A673 (cell line): ENCODE measurements at places on chromosomes 11 and 22.

DNA sequence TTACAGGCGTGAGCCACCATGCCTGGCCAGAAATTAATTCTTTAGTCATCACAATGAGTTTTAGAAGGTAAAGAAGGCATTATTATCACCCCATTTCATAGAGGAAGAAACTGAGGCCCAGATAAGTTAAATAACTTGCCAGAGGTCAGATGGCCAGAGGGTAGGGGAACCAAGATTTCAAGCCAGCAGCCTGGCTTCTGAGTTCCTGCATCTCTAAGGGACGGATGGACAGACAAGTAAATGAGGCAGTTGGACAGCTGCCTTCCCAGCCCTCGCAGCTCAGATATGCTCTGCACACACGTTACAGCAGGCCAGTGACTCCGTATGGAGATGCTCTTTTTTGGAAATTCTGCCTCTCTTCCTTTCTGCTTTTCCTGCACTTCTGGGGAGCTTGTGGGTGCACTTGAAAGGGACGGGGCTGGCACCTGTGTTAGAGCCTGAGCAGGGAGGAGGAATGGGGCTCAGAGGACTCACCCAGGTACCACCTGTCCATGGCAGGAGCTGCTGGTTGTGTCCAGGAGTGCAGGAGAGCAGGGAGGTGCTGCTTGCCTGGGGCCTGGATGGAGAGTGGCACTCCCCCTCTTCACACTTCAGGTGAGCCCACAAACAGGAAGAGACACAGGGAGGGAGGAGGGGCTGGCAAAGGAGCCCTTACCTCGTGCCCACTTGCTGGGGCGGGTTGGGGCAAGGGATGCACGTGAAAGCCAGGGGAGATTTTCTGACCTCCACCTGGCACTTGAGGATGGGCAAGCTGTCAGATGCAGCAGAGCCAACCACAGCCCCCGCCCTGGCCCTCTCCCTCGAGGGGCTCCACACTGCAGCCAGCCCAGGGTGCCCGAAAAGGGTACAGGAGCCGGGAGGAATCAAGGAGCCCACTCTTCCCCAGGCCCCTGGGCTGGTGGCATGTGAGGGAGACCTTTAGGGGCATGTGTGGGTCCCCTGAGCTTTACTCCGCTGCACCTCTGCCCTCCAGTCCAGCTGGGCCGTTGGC, 3.3 kb upstream of the FXYD2 start:
- DNase-seq: no peak

DNA sequence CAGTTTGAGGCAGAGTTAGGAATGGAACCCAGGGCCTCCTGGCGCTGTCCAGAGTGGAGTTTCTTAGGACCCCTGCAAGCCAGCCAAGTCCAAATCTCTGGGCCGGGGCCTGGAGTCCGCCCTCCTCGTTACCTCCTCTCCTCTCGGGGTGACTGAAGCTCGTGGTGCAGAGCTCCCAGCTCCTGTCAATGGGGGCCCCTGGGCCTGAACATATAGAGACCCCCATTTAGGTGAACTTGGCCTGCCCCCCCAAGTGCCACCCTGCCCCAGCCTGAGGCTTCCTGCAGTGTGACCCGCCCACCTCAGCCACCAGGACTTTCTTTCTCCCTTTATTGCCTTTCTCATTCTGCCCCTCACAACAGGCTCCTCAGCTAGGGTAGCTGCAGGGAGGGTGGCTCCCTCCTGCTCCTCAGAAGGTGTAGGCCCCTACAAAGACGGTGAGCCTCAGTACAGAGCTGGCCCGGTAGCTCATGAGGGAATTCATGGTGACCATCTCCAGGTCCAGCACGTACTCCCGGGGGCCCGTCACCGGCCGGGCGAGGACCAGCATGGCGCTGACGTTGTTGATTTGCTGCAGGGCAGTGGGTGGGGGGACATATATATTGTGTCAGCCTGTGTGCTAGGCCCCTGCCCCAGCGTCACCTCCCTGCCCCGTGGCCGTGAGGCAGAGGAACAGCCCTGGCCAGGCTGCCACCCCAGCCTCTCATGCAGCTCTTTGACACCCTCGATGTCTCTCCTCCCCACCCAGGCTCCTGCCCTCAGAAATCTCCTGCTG, 5.9 kb downstream of the EFEMP2 start:
- no peak for DNase-seq

DNA sequence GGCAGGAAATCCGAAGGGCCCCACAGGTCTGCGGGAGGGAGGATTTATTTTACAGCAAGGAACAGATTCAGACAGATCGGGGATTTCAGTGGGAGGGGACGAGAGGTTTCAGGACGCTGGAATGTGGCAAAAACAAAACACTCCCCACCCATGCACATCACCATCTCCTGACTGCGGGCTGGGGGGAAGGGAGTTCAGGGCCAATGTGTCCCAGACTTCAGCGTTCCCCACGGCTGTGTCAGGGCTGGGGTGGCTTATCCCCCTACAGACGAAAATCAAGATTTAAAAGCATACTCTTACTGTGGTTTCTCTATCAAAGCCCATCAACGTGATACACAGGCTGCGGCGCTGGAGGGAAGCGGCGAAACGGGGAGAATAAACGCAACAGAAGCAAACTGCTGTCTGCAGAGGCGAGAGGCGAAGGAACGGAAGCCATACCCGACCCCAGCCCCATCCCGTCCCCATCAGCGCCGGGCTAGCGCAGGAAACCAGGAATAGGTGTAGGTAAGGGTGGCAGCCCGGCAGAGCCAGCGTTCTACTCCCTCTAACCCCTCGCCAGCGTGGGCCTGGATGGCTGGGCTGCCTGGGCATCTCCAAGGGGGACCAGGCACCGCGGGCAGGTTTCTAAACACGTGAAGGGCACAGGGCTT, 2.7 kb downstream of the TENM4 start:
- DNase-seq: peak; percentile 19

DNA sequence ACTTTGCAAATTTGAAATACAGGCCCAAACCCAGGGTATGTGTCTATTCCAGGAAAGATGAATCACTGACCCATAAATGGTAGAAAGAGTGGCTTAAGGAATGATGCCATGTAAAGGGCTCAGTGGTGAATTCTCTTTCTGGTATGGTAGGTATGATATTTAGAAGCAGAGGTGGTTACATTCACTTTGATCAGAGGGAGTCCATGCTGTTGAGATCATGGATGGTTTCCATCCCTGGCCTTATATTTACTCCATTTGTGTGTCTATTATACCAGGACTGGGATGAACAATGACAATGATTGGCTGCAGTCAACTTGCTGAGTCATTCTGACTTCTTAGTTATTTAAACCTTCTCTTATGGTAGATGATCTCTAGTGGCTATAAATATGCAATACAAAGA, 419.8 kb upstream of the LRRC4C start:
- no peak for DNase-seq

GRCh38 chr22:46966495-46966845, 204.0 kb downstream of the TBC1D22A start:
- no peak for DNase-seq

- no peak for DNase-seq
Observed at GRCh38 chr11:113308601-113309000, 5.8 kb upstream of the TTC12 start.
